ENCODE measurements at places on chromosomes 13 and 19. TPM values are rescaled to one million over a fixed set of nuclear protein-coding genes. Genes with fewer than 3 reads are reported as not detected.

Gene HNRNPA1L2
- 8.8 TPM for total RNA-seq

Gene PROSER3
- 29.4 TPM for total RNA-seq

Gene SYNGR4
- not detected for total RNA-seq

Gene ZNF682
- total RNA-seq = 6.1 TPM

Gene PROZ
- total RNA-seq = not detected

Gene DPF1
- total RNA-seq = not detected

Gene ABHD17A
- total RNA-seq = 78.9 TPM

Gene CFD
- 405 TPM for total RNA-seq

Gene PBX4
- total RNA-seq = 5.1 TPM

Gene PRKCG
- not detected for total RNA-seq

Data from sciatic nerve (tissue), 2 donors.